ENCODE measurements at places on chromosomes 11 and 22. TPM values are rescaled to one million over a fixed set of nuclear protein-coding genes. Genes with fewer than 3 reads are reported as not detected.

RANBP1 gene
- 624 TPM for total RNA-seq

MS4A4E gene
- not detected for total RNA-seq

OR8A1 gene
- total RNA-seq: not detected

TRPM5 gene
- not detected for total RNA-seq

OR52H1 gene
- not detected for total RNA-seq

CBLIF gene
- total RNA-seq: not detected

SPDYC gene
- total RNA-seq: not detected

INPP5J gene
- total RNA-seq: 0.12 TPM

OR5B21 gene
- not detected for total RNA-seq

CYTH4 gene
- not detected for total RNA-seq

C11orf91 gene
- total RNA-seq: 0.15 TPM

MYO18B gene
- 40.6 TPM for total RNA-seq

TBX10 gene
- not detected for total RNA-seq
